ENCODE measurements at places on chromosomes 1 and 21.
A peak's percentile ranks its signal among the peaks of the same experiment; 100 is the strongest.

GRCh38 chr1:116377541-116378529 is 4.8 kb downstream of the ATP1A1 start:
- peak; percentile 44 for DNase-seq

- DNase-seq: peak; percentile 69
These were observed 71.0 kb downstream of the NFASC start for GRCh38 chr1:204941421-204942338.

- DNase-seq: peak; percentile 16
These were observed 55.8 kb upstream of the SELENON start for GRCh38 chr1:25744140-25744581.

DNA sequence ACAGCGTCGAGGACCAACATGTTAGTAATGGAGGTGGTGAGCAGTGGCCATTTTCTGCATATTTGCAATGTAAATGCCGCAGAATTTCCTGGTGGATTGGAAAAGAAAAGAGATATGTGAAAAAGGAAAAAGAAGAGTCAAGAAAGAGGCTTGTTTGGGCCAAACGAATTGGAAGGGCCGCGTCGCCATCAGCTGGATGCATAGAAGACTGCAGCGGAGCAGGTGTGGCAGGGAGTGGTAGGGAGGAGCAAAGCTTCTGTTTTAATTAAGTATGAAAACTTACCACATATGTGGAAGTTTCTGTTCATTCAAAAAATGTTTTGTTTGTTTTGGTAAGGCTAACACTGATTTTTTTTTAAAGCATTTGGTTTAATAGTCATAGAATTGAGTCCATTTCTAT is 690.7 kb downstream of the NCAM2 start:
- peak; percentile 5 for DNase-seq

- peak; percentile 82 for DNase-seq
These were observed at the start of gene NRIP1 for GRCh38 chr21:15064576-15065391. TSS of gene NRIP1 (minus strand) at chr21:15065000. CDS start at chr21:14968192, 96,808 bp downstream.

GRCh38 chr1:209926045-209926444 is 12.0 kb upstream of the SYT14 start:
- peak; percentile 39 for DNase-seq

- peak; percentile 37 for DNase-seq
These were observed 66.5 kb upstream of the GADD45A start for GRCh38 chr1:67618285-67619018.

GRCh38 chr1:64163431-64163830 is 40.0 kb upstream of the UBE2U start:
- DNase-seq: no peak

GRCh38 chr1:162177126-162177525 is 107.6 kb downstream of the NOS1AP start:
- DNase-seq: peak; percentile 33

DNA sequence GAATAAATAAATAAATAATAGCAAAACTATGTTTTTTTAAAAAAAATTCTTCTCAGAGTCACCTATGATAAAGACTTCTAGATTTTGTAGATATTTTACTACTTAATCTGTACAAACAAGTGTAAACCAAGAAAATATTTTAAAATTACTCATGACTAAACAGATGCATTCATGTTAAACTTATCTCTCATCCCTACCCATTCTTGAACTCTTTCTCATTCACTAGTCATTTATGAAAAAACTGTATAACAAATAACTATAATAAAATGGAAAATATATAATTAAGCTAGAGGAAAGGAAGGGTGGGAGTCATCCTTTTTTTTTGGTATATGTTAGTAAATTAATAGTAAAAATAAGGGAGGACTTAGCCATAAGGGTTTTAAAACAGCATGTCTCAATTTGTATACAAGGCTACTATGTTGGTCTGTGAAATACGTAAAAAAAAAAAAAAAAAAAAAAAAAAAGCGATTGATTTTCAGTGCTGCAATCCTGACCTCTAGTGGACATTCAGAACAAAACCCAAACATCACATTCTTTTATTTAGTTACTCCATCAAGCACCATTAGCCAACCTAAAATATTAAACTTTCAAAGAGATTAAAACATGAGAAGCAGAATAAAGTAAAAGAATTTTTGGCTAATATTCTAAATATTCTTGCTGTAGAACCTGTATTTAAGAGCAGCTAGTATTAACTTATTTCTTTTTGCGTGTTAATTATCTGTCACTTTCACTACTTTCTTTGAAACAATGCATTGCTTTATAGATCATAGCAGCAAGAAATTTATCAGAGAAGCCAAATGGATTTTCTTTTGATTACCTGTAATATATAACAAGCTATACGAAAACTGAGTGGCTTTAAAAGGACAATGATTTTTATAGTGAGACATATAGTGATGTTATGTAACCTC is 255.8 kb upstream of the CACYBP start:
- DNase-seq: no peak

DNA sequence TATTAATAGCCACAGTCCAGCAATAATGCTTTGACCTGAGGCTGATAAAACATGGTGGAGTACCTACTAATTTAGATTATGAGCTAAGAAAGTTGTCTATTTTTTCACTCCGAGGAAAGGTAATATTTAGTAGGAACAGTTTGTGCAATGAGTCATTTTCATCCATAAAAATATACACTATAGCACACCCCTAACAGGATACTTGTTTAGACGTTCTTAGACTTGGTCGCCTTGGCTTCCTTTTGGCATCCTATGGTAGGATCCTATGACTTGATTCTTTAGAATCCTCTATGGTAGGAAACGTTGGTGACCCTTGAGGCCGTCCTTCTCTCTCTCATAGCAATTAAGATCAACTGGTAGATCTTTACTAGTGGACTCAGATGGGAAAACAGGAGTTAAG is 81.8 kb downstream of the RGS7 start:
- DNase-seq: no peak

GRCh38 chr1:115211071-115211745 is 121.9 kb upstream of the TSPAN2 start:
- no peak for DNase-seq

DNA sequence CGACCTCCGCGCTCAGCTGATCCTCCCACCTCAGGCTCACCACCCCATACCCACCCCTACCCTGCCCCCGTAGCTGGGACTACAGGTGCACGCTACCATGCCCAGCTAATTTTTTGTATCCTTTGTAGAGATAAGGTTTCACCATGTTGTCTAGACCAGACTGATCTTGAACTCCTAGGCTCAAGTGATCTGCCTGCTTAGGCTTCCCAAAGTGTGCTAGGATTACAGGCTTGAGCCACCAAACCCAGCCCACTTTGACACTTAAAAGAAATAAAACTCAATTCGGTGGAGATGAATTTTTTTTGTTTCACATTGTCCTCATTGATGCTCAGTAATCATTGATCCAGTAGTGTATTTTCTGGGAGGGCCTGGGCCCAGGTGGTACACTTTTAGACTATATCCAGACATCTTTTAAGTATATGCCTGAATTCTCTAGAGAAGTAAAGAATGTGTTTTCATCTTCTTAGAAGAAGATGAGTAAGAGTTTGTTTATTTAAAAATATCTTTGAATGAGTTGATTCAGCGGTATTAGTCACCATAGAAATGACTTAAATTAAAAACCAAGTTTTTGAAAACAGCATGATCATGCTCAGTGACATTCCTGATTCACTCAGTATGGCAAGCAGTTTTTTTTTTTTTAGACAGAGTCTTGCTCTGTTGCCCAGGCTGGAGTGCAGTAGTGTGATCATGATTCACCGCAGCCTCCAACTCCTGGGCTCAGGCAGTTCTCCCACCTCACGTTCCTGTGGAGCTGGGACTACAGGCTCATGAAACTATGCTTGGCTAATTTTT is 57.8 kb downstream of the EPB41 start:
- DNase-seq: peak; percentile 9

DNA sequence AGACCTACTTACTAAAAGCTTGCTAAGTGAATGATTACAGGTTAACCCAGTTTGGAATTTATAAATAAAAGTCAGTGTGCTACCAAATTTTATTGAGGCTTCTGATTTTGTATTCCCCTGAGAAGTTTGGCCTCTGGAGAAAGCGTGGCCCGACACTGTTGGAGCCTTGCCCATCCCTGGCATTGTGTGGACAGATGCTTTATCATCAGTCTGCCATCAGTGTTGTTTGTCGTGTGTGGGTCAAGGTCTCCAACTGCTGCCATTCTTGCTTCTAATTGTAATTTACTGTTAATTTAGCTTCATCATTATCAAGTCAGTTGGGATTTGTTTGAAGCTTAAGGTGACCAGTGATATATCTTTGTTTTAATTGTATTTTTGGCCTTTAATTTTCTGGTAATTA is 62.0 kb upstream of the LPGAT1 start:
- no peak for DNase-seq

GRCh38 chr1:101406271-101406670 is 169.5 kb downstream of the S1PR1 start:
- no peak for DNase-seq

DNA sequence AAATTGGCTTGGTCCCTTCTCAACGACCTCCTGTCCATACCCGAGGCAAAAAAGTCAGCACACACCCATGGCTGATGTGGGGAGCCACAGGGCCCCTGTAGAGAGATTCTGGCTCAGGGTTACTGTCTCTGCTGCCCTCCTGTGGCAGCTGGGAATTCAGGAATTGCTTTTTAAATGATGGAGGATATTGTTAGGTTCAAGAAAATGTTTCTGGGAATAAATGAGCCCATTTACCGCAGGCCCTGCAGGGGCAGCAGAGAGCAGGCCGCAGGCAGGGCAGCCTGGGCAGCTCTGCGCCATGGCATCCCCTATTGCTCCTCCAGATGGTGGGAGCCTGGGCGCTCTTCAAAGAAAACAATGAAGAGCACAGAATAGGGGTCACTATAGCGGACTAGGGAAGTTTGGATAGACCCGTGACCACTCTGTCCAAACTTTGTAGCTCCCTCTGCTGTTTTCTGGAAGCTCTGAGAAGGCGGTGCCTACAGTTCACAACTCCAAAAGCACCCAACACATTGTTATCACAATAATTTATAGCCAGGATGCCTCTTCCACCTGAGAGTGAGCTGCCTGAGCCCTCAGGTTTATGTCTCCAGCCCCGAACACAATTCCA is 201.1 kb downstream of the BACH1 start:
- DNase-seq: peak; percentile 31

DNA sequence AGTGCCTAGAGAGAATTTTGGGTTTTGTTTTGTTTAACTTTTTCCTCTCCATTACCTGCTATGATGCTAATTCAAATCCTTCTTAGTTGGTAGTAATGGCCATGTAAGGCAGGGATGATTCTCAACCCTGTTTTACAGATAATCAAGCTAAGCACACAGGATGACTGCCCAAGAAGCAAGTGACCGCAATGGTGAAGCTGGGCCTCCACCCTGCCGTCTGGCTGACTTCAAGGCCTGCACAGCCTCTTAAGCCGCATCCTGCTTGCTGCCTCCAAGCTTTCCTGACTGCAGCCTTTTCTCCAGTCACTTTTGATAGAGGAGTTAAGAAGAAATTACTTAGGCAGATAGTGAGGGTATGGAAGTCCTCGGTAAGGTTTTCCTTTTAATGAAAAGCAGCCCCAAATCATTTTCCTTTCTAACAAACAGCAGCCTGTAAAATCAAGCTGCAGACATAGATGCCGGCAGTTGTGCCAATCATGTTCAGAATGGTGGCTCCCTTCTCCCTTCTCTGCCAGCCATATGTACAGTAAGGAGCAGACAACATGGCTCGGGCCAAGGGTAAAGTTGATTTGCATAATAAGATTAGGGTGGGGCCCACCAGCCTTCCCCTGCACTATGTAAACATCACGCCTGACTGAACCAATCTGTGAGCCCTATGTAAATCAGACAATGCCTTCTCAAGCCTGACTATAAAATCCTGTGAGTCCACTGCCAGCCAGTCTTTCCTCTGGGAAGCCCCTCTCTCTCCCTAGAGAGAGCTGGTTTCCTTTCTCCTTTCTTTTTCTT is 8.8 kb upstream of the CTBS start:
- DNase-seq: no peak

GRCh38 chr1:208167261-208167869 is 76.8 kb downstream of the PLXNA2 start:
- no peak for DNase-seq

DNA sequence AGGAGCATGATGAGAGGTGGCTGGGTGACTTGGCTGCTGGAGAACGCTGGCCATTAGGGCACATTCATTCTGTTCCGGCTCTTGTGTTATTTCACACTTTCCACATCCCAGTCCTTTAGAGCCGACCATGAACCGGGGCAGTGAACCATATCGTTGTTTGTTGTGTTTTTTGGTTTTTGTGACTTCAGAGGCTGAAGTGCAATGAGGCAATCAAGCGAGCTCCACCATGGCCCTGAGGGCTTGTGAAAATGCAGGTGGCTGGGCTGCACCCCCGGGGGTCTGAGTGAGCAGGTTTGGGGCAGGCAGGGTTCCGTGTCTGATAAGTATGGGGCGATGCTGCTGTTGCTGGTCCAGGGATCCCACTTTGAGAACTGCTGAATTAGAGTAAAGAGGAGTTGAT is 23.7 kb downstream of the ABCG1 start:
- DNase-seq: no peak

DNA sequence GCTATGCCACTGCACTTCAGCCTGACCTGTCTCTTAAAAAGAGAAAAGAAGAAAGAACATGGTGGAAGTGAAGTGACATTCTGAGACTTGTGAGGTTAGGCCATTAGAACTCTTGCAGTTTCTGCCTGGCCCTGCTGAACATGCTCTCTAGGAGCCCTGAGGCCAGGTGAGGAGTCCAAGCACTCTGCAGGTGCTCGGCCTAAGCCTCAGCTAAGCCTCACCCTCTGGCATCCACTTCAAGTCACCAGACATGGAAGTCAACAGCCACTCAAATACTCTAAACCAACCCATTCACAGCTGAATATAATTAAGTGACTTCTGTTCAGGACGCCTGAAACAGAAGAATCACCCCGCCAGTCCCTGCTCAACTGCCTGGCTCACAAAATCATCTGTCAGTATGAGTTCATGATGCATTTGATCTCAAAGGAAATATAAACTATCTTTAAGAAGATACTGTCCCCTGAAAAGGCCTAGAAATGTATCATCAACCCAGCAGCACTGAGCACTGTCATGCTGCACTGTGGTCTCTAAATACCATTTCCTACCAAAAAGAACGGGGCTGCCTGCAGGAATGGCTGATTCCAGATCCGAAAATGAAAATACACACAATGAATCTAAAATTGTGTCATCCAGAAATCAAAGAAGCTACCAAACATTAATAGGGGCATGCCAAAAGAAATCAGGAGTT is 118.8 kb downstream of the PSMG1 start:
- no peak for DNase-seq

DNA sequence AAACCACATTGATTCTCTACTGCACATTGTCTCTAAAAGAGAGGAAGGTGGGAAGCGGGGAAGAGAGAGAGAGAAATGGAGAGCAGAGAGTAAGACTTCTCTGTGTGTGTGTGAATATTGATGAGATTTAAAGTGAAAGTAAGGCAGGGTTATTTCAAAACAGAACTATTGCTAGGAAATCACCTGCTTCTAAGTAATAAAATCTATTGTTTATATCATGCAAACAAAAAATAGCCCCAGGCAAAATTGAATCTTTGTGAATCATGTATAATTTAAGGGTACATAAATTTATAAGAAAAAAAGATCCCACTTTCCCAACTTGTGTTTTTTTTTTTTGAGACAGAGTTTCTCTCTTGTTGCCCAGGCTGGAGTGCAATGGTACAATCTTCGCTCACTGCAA is 1.2 kb upstream of the GBP7 start:
- DNase-seq: no peak

DNA sequence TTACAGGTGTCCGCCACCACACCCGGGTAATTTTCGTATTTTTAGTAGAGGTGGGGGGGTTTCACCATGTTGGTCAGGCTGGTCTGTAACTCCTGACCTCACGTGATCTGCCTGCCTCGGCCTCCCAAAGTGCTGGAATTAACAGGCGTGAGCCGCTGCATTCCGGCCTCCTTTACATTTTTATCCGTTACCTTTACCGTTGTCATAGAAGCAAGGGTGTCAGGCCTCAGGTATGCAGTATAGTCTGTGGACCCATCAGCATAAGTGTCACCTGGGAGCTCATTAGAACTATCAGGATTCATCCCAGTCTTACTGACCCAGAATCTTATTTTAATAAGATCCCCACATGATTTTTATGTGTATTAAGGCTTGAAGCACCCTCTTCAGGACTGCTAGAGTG is 5.4 kb downstream of the CDC42 start:
- DNase-seq: no peak

Measured in H54 (cell line).